NCI-H187 (cell line): ENCODE measurements at places on chromosomes 7 and 10.

GRCh38 chr7:151351027-151351426 lies 9.4 kb downstream of the NUB1 start:
- no peak for DNase-seq

DNA sequence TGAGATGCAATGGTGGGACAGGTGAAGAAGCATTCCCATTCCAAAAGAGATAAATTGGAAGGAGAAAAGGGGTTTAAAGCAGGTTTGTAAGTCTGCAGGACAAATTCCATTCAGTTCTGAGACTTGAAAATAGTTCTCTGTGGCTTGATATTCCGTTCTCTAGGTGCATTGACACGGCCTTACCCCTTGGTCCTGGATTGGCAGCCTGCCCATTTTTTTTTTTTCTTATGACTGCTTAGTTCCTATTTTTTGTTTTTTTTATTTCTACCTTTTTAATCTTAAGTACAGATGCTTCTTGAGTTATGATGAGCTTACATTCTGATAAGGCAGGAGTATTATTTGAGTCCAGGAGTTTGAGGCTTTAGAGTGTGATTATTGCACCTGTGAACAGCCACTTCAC lies 70.6 kb downstream of the MLLT10 start:
- DNase-seq = no peak

DNA sequence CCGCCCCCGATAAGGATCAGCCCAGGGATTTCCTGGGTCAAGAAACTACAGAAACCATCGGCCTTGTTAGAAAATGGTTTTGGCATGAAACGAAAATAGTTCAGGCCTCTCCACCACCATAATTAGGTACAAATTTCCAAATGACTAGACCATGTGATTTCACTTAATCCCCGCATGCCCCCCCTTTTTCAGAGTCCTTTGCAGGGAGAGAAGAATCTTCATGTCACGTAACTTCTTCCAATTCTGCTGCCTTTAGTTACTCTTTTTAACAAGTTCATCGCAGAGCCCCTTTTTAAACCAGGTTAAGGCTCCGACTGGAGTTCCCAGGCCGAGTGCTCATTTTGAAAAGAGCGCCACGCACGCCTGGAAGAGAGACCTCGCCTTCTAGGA lies 3.4 kb downstream of the PDGFA start:
- DNase-seq = no peak

DNA sequence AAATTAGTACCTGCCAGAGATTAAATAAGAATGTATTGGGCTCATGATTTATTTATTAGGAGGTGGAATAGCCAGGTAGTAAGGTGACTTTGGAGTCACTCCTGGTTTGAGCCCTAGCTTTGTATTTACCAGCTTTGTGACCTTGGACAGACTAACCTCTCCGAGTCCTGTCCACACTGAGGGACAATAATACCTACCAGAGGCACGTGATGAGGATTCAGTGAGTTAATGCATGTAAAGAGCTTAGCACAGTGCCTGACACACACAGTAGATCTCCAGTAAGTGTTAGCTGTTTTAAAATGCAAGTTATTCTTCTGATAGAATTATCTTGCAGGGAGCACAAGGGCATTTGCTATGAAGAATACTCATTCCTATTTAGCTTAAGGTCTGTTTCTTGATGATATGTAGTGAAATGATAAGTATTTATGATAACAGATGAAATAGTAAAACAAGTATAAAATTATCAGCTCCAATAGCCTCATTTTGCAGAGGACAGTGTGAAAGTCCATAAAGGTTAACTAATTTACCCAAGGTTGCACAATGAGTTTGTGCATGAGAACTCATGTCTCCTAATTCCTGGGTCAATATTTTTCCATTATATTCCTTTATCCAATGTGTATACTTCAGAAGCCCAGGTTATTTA lies 36.4 kb downstream of the RABGEF1 start:
- no peak for DNase-seq

- DNase-seq = no peak
These were observed 557.4 kb upstream of the VSTM2A start for GRCh38 chr7:53984776-53985175.

DNA sequence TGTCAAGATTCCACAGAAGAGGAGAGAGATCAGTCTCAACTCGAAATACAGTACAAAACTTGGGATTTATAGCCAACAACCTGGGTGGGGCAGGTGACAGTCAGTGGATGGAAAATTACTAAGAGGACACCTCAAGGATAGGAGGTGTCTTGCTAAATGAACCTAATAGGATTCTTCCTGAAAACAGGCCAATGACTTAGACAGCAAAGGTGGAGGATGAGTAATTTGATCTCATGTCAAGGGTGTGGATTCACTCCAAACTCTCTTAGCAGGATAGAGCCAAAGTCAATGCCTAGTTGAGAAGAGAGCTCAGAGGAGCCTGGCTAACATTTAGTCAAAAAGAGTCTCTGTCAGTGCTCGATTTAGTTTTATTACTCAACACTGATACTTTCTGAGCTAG lies 106.7 kb upstream of the INSYN2A start:
- DNase-seq = no peak

DNA sequence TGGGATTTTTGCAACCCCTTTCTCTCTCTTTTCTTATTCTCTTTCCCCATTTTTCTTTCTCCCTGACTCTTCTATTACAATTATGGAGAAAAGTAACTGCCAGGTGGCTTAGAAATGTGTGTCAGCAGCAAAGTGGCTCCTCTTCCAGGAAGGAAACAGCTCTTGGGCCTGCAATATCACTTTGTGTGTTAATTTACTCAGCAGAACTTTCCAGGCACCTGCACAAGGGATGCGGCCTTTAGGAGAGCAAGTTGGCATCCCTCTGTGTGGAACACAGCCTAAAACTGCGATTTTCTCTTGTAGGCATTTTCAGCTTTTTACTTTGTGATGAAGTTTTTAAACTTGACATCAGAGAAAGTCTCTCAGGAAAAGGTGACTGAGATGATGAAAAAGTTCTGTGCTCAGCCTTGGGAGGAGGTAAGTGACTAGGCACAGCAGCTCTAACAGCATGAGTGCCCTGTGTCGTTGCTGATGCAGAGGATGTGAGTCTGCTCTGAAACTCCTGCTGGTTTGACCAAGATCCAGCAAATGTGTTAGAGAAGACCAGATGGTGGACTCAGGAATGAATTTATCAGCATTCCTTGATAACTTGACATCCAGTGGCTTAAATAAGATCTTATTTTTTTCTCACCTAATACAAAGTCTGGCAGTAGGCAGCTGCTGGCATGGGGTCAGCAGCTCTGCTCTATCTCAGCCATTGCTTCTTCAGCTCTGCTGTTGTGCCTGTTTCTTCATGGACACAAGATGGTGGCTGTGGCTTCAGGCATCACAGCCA lies 47.4 kb upstream of the CC2D2B start:
- no peak for DNase-seq

- no peak for DNase-seq
These were observed 140.7 kb upstream of the CALCR start for GRCh38 chr7:93715234-93715633.
